CD4-positive, alpha-beta T cell treated with Interleukin-15 for 4 hours (primary cell): ENCODE measurements at places on chromosomes 13 and 19.

DNA sequence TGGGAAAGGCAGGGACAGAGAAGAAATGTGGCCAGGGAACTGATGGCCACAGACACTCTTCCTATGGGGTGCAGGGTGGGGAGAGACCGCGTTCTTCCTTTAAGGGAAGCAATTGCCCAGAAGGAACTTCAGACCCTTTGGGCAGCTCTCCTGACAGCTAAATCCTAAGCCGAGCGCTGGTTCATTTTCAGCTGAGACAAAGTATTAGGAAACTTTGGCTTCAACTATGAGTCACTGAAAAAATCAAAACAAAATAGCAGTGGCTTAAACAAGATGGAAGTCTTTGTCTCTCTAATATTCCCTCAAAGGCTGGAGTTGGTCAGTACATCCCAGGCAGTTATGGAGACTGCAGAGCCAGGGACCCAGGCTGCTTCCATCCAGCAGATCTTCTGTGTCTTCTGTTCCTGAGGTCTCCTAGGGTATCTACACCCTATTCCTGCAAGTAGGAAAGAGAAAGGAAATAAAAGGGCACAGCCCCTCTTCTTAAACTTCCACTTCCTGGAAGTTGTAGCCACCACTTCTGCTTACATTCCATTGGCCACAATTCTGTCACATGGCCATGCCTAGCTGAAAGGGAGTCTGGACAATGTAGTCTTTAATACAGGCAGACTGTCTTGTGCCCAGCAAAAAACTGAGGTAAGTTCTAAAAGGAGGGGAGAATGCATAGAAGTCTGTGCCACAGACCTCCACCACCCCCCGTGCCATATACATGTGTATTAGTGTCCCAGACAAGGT is 163.5 kb downstream of the KATNAL1 start:
- DNase-seq: no peak

GRCh38 chr13:30443957-30444404 is 21.7 kb downstream of the UBE2L5 start:
- DNase-seq: no peak

DNA sequence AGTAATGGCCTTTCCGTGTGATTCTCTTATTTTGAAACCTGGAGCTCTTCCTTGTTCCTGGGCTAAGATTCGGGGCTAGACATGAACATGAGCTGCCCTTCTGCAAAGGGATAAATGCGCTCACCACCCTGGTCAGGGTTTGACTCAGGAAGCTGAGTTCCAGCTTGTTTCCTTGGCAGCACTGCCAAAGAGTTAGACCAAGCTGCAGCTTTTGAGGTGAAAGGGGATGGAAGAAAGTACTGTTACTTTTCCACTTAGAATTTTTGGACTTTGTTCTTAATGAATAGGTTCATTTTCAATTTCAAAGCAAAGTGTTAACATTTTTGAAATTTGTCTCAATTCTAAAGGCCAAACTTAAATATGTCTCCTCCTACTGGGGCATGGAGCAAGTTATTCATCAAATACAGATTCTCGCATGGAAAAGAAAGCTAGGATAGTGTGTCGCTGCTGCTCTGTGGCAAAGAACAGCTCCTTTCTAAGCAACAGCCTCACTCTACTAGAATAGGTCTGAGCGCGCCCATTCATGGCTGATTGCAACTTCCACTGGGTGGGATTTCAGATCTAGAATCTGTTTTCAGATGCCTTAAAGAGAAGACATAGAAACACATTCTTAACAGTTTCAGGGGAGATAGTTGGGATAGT is 2.2 kb downstream of the RGCC start:
- DNase-seq: no peak

GRCh38 chr19:39060171-39060570 is 24.0 kb upstream of the ACP7 start:
- DNase-seq: no peak

DNA sequence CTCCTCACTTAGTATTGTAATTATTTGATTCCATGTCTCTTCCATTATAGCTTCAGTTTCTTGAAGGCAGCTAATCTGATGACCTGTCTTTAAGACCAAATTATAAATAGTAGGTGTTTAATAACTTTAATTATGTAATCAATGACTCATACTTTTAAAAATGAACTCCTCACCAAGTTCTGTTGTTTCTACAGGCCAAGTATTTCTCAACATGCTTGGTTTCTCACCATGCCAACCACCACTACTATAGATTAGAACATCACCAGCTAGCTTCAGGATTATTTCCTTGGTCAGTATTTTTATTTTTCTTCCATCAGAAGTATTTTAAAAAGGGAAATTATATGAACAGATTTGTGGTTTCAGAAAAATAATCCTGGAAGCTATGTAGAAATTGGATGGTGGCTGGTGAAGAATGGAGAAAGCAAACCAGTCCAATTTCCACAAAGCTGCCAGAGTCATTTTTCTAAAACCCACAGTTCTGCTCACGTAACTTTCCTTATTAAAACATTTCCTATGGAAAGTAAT is 237.7 kb upstream of the DACH1 start:
- DNase-seq: no peak

DNA sequence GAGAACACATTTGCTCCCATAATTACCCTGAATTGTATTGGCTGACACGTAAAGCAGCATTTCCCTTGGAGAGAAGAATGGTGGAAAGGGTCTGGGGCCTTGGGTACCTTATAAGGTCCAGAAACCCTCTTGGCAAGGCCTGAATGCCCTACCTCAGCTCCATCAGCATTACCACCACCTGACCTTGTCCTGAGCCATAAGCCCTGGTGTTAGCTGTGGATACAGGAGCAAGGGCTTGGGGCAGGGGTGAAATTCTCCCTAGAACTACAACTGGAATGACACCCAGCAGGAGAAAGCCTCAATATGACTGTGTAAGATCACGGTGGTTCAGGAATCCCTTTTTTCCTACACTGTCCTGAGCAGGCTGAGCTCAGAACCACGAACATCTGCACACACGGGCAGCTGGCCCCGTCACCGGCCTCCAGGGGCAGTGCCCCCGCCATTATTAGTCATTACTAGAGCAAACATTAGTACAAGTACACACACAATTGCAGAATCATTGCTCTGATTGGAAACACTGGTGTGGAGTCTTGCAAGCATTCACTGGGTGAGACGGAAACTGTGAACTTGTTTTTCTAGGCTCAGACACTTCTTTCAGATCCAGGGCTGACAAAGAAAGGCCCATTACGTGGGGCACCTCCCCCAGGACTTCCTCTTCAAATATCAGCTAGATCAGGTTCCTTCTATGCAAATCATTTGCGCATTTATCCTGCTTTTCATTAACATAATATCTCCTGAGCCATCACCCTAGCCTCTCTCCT is 26.8 kb upstream of the MTIF3 start:
- no peak for DNase-seq

GRCh38 chr13:99203601-99204579 is 3.2 kb downstream of the UBAC2 start:
- DNase-seq: no peak

DNA sequence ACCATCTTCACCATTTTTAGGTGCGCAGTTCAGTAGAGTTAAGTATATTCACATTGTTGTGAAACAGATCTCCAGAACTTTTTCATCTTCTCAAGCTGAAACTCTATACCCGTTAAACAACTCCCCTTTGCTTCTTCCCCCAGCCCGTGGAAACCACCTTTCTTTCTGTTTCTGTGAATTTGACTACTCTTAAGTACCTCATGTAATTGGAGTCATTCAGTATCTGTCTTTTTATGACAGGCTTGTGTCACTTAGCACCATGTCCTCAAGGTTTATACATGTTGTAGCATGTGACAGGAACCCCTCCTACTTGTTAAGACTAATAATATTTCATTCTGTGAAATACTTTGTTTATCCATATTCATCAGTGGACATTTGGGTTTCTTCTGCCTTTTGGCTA is 52.8 kb downstream of the TNFRSF19 start:
- no peak for DNase-seq
